ENCODE measurements at places on chromosomes 5 and 9.
A peak's percentile ranks its signal among the peaks of the same experiment; 100 is the strongest.

GRCh38 chr9:120625222-120625621 is 45.3 kb upstream of the CDK5RAP2 start:
- DNase-seq: no peak

DNA sequence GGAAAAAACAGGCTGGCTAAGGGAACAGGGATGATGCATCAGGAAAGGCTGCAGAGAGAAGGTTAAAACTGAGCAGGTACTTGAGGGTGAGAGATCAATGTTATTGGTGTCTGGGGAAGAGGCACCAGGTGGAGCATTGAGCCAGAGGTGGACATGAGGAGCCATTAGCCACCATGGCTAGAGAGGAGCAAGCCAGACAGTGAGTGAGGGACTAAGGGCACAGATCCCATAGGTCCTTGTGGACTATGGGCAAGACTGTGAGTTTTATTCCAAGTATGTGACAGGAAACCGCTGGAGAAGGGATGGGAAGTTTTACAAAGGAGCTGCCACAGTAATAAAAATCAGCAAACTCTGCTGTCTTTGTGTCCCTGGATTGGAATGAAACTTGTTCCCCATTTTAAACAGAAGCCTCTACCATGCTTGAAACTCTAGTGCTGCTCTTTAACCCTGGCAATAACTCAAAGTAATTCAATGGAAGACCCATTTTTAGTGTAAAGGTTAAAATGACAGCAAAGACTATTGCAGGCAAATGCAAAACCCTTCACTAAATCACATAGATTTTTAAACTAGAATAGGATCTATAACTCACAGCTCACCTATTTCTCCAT is 349.8 kb downstream of the ENC1 start:
- no peak for DNase-seq

DNA sequence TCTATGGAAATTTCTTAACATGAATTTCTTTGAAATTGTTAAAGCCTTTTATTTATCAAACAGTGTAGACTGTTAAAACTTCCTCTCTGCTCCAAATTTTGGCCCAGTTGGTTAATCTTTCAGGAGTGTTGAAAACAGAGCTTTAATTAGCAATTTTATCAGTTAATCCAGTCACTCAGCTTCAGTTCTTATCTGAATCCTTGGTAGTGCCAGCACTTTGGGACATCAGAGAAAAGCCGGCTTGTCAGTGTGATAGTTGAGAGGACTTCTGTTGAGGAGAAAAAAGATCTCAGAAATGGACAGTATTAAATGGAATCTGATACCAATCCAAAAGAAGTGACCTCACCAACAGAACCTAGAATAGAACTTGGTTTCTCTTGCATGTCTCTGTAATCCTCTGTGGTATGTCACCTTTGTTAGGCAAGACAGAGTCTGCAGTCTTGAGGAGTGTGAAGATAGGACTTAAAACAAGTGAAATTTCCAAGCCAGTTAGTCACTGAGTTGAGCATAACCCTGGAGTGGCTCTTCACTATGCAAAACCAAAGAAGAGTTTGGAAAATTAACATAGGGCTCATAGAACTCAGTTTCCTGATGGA is 251.8 kb downstream of the NNT start:
- DNase-seq: no peak

- DNase-seq: no peak
Observed at GRCh38 chr9:92945796-92946195, 1.5 kb upstream of the FGD3 start.

- no peak for DNase-seq
Observed at GRCh38 chr9:121696930-121697329, 45.5 kb downstream of the DAB2IP start.

DNA sequence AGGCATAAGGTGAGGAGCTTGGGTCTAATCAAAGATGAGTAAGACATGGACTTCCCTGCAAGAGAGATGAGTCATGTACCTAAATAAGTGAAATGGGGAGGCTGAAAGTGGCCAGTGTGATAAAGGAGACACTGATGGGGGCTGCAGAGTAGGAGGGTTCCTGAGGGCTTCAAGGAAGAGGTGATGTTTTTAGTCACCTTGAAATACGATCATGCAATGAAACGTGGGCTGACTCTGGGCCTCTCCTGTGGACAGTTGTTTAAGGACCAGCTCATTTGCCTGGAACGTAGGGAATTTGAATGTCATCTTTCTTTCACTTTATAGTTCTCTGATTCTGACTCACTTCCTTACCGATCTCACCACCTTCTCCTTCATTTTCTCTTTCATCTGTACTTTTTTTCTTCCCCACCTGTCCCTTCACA is 49.6 kb upstream of the CPLX2 start:
- peak; percentile 47 for DNase-seq

DNA sequence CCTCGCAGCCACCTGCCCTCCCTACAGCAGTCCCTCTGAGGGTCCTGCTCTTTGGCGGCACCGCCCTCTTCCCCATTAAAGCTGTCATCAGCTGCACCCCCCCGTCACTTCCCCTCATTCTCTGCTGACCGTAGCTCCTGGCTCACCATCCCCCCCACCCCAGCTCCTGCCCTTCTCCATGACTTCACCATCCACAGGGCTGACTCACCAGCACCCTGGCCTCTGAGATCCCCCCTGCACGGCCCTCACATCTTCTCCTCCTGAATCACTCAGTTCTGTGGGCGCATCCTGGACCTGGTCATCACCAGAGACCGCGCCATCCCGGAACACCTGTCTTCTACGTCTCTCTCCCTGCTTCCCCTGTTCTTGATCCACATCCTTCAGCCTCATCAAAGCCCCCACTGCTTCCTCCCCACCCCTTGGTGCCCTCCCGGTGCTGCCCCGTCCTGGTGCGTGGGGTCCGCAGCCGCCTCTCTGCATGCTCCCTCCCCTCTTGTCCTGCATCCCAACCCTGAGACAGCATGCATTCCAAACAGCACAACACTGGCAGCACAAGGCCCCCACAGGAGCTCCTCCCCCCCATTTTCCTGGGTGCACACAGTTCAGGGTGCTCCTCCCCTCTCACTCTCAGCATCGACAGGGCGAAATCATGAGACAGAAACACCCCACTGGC is 12.9 kb downstream of the FLT4 start:
- no peak for DNase-seq

DNA sequence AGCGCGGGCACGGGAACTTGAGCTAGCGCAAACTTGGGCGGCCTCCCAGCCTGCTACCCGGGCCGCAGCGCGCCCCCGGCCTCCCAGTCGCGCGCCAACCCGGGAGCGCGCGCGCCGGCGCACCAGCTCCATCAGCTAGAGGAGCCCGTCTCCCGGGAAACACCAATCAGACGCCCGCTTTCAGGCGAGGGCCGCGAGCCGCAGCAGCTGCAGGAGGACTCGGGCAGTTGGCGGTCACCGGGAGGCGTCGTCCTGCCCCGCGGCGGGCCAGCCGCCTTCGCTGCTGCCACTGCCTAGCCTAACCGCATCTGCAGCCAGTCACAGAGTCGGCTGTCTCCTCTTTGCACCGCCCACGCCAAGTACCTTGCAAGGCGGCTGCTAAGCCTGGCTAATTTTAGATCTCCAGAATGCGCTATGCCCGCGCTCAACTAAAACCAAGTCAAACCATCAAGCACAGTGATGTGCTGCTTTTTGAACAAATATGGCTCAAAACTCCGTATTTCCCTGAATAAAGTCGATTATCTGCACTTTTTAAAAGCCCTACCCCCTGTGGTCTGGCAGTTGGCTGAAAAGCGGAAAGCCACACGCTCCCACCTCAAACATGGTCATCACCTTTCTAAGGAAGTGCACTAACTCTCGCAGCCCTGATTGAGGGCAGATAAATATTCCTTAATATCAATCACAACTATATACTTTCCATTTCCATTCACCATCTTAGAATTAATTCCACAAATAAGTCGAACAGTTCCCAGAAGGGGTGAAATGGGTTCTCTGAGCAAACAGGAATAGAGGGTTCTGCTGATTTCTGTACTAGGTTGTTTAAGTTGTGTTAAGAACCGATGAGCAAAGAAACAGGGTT is 221.8 kb downstream of the MEF2C start:
- DNase-seq: no peak

GRCh38 chr9:124975131-124975530 is 34.2 kb upstream of the GOLGA1 start:
- DNase-seq: no peak

- no peak for DNase-seq
Observed at GRCh38 chr9:89104821-89105220, 73.8 kb downstream of the SHC3 start.

- no peak for DNase-seq
Observed at GRCh38 chr5:127256886-127257597, 33.6 kb upstream of the MEGF10 start.

GRCh38 chr9:121654499-121655140 is 3.2 kb downstream of the DAB2IP start:
- DNase-seq: no peak

- DNase-seq: no peak
Observed at GRCh38 chr5:142152384-142152732, 43.8 kb downstream of the NDFIP1 start.

DNA sequence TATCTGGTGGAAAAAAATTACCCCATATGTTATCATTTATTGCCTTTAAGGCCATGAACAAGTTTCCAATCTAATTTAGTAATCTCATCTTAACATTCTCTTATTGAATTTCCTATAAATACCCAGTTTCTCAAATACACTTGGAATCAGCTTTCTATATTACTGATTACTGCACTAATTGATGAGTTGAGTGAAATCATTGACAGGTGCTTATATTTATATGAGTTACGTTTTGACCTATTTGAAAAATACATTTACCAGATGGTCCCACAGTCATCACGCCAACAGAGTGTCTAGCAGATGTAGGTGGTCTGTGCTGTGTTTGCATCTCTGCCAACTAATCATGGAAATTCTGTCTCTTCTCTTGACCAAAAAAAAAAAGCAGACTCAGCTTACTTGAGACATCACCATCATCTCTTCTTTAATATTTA is 307.3 kb upstream of the NREP start:
- DNase-seq: no peak

- no peak for DNase-seq
Observed at GRCh38 chr9:127826253-127826913, 23.7 kb downstream of the FPGS start.

- no peak for DNase-seq
Observed at GRCh38 chr9:113219969-113220368, 1.1 kb downstream of the FKBP15 start.

DNA sequence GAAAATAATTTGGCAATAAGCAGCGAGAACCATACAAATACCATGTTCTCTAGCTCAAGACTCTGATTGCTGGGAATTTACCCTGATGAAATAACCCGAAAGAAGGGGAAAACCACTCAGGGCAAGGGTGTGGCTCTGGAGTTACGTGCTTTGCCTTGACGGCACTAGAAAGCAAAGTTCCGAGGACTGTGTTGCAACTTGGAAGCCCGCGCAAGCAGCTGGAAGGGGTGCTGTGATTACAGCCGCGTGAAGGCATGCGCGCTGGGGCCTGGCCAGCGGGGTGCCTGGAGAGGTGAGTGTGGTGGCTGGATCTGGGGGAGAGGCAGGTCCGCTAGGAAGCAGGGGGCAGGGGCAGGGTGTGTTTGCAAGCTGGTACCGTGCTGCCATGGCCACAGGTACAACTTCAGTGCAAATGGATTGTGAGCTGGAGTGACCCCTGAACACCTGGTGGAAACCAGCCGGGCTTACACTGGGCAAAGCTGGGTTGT is 52.6 kb upstream of the CNOT6 start:
- DNase-seq: peak; percentile 39

DNA sequence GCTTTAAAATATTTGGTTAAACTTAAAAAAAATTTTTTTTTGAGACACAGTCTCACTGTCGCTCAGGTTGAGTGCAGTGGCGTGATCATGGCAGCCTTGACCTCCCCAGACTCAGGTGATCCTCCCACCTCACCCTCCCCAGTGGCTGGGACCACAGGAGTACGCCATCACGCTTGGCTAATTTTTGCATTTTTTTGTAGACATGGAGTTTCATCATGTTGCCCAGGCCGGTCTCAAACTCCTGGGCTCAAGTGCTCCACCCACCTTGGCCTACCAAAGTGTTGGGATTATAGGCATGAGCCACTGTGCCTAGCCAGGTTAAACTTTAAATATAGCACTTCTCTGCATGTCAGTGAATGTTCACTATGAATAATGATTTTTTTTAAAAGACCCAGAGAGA is 224.5 kb upstream of the RFX3 start:
- DNase-seq: no peak

GRCh38 chr5:10432059-10433008 is 9.3 kb upstream of the ROPN1L start:
- DNase-seq: no peak

DNA sequence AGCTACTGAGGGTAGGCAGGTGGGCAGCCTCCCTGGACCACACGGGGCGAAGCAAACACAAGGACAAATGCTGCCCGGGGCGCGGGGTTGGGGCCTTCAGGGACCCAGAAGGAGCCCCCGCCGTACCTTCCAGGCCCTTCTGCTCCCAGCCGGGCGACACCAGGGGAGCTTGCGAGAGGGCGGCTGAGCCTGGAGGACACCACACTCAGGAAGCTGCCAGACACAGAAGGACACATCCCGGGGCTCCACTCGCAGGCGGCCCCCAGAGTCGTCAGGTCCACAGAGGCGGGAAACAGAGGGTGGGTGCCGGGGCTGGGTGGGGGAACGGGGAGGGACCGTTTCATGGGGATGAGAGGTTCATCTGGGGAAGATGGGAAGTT is 58.5 kb upstream of the UBAC1 start:
- DNase-seq: no peak

- no peak for DNase-seq
Observed at GRCh38 chr5:156469636-156470035, 142.7 kb downstream of the SGCD start.

DNA sequence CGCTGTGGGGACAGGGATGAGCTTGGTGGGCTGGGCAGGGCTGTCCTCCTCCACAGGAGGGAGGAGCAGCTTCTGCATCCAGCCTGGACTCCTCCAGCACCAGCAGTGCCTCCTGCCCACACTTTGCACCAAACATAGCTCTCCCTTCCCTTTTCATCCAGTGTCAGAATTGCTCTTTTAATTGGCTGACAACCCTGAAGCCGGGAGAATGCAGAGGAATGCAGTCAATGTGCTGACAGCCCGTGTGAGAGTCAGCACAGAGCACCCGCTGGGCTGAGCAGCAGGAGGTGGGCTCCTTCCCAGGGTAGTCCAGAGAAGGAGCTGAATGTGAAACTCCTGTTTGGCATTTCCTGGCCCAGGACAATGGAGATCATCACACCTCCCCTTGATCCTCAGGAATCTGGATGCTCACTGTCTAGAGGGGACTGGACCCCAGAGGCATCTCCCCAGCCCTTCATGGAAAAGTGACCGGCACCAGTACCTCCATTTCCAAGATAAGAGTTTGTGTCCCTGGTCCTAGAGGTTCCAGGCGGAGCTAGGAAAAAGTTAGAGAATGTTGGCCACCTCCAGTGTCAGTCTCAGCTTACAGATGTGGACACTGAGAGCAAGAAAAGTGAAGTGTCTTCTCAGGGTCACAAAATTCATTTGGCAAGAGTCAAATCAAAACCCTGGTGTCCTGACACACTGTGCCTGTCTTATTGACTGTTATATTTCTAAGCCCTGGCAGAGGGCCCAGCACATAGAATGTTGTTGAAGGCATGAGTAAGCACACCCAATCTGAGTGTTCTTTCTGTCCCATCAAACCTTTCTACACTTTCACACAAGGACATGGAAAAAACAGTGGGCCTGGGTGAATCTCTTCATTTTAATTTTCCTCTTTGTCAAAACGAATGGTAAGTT is 202.1 kb downstream of the SNX18 start:
- peak; percentile 49 for DNase-seq

GRCh38 chr9:37329576-37329975 is 92.9 kb upstream of the GRHPR start:
- peak; percentile 9 for DNase-seq
